Osteoblast (primary cell): ENCODE measurements at places on chromosomes 7 and 10.
A peak's percentile ranks its signal among the peaks of the same experiment; 100 is the strongest.

DNA sequence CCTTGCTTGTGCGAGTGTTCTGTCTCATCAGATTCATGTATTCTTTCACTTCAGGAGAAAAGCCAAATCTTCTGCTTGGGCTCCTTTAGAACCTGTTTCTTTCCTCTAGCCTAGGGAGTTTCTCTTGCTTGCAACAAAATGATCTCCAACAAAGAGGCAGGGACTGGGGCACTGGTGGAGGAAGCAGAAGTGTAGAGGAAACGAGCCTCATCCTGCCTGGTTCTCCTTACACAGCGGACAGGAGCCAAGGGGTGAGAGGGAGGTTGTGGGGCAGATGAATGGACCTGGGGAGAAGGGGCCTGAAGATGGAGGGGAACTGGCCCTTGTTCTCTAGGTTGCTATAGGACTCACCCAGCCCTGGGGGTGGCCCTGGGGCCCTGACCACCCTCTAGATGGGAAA, 141.1 kb downstream of the PKD1L1 start:
- no peak overlapping the region for H3K4me3 ChIP-seq
- no peak overlapping the region for H3K27ac ChIP-seq
- H3K4me1 ChIP-seq: no peaks in the 10 kb centered on the region
- no peak for DNase-seq

GRCh38 chr10:71824333-71824732, 26.7 kb downstream of the PSAP start:
- H3K36me3 ChIP-seq: peaks cover 88% of the 10 kb centered on the region
- H3K27me3 ChIP-seq: no peaks in the 10 kb centered on the region
- no peak overlapping the region for H3K4me3 ChIP-seq
- H3K4me1 ChIP-seq: no peaks in the 10 kb centered on the region
- DNase-seq: no peak

- no peak for DNase-seq
- no peaks in the 10 kb centered on the region for H3K36me3 ChIP-seq
- no peaks in the 10 kb centered on the region for H3K27me3 ChIP-seq
- no peak overlapping the region for H3K4me3 ChIP-seq
- H3K4me1 ChIP-seq: peaks cover 17% of the 10 kb centered on the region
- H3K27ac ChIP-seq: no peak overlapping the region
These were observed 418.5 kb upstream of the MGMT start for GRCh38 chr10:129048513-129048912.

- H3K4me3 ChIP-seq: no peak overlapping the region
- DNase-seq: no peak
- no peaks in the 10 kb centered on the region for H3K36me3 ChIP-seq
- no peaks in the 10 kb centered on the region for H3K27me3 ChIP-seq
- peaks cover 5% of the 10 kb centered on the region for H3K4me1 ChIP-seq
These were observed 183.4 kb upstream of the PLXNA4 start for GRCh38 chr7:132759482-132760243.

- H3K4me3 ChIP-seq: no peak overlapping the region
- H3K27ac ChIP-seq: no peak overlapping the region
- H3K36me3 ChIP-seq: no peaks in the 10 kb centered on the region
- no peak for DNase-seq
- peaks cover 31% of the 10 kb centered on the region for H3K4me1 ChIP-seq
These were observed 56.9 kb upstream of the FAM133B start for GRCh38 chr7:92647011-92647625.

GRCh38 chr10:61900829-61901792, at the start of gene ARID5B:
Gene ARID5B (plus strand): TSS chr10:61901699. CDS start chr10:61901710, 11 bp downstream.
- peak within 1 kb of the TSS; percentile 79 for H3K4me3 ChIP-seq
- DNase-seq: peak; percentile 84
- peak within 1 kb of the TSS; percentile 97 for H3K27ac ChIP-seq
- no peaks in the 10 kb centered on the region for H3K36me3 ChIP-seq

- no peak overlapping the region for H3K27ac ChIP-seq
- DNase-seq: peak; percentile 31
- peaks cover 4% of the 10 kb centered on the region for H3K4me1 ChIP-seq
- H3K27me3 ChIP-seq: no peaks in the 10 kb centered on the region
- H3K4me3 ChIP-seq: no peak overlapping the region
These were observed 68.1 kb downstream of the CNOT4 start for GRCh38 chr7:135441791-135442190.

- H3K27me3 ChIP-seq: no peaks in the 10 kb centered on the region
- peak; percentile 73 for DNase-seq
- no peaks in the 10 kb centered on the region for H3K36me3 ChIP-seq
- H3K4me3 ChIP-seq: no peak overlapping the region
- no peak overlapping the region for H3K27ac ChIP-seq
- no peaks in the 10 kb centered on the region for H3K4me1 ChIP-seq
These were observed 16.8 kb downstream of the RASGEF1A start for GRCh38 chr10:43249962-43250614.

DNA sequence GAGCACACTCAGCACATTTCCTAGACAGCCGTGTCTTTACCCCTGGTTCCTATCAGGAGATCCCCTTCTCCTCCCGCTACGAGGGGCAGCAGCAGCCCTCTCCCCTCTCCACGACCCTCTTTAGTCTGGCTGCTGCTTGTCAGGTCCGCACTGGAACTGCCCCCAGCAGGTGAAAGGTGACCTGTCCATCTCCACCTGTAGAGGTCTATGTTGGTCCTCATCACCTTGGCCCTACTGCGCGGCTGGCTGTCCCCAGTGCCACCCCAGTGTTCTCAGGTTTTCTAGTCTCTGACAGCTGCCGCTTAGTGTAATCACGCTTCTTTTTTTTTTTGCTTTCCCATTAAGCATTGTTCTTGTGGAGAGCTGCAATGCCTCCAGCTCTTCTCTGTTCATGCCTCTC, 545.7 kb downstream of the SDK1 start:
- H3K27ac ChIP-seq: no peak overlapping the region
- H3K4me1 ChIP-seq: no peaks in the 10 kb centered on the region
- no peaks in the 10 kb centered on the region for H3K27me3 ChIP-seq
- DNase-seq: no peak
- H3K36me3 ChIP-seq: no peaks in the 10 kb centered on the region

DNA sequence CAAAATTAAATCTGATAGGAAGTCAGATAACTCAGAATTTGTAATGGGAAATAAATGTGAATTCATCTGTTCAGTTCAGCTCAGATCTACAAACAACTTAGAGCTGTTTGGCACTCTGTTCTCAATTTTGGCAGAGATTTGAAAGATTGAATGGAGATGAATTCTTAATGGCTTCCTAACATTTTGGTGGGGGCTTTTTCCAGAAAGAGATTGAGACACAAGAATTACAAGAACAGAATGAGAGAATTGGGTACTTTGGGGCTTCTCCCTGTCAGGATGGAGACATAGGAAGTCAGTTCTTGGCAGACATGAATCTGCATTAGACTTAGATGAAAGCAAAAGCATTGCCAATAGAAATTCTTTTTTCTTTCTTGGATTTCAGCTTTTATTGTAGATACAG, 39.0 kb upstream of the PTPRZ1 start:
- H3K4me1 ChIP-seq: no peaks in the 10 kb centered on the region
- no peak for DNase-seq
- no peaks in the 10 kb centered on the region for H3K36me3 ChIP-seq
- H3K27ac ChIP-seq: no peak overlapping the region
- H3K4me3 ChIP-seq: no peak overlapping the region

GRCh38 chr10:117972168-117972837, 74.4 kb downstream of the RAB11FIP2 start:
- no peaks in the 10 kb centered on the region for H3K4me1 ChIP-seq
- no peaks in the 10 kb centered on the region for H3K36me3 ChIP-seq

DNA sequence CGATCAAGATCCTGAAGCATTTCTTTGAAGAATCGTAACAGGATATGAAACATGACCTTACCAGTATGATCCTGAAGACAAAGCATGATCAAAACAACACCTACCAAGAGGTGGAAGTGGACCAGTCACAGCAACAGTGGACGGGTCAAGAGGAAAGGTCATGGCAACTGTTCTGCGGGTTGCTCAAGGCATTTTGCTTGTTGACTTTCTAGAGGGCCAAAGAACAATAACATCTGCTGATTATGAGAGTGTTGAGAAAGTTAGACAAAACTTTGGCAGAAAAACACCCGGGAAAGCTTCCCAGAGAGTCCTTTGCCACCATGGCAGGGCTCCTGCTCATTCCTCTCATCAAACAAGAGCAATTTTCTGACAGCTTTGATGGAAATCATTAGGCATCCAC, 65.6 kb upstream of the LRRC18 start:
- peaks cover 14% of the 10 kb centered on the region for H3K27me3 ChIP-seq
- H3K4me1 ChIP-seq: no peaks in the 10 kb centered on the region

DNA sequence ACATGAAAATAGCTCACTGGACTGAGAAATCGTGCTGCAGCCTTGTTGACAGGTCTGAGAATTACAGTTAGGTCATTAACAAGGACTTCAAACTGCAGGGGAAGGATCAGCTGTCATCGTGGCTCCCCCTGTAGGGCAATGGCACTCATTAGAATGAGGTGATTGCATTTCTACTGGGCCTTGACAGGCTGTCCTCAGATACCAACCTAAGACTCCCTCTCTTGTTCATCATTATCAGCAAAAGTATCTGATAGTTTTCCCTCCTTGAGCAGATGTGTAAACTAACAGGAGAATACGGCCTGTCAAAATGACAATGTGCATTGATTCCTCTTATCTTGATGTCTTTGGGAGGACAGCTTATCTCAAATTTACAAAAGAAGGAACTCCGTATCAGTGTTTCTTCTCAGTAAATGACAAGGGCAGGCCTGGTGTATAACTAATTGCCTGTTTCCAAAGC, 648.5 kb upstream of the LRRN3 start:
- DNase-seq: no peak
- H3K4me3 ChIP-seq: no peak overlapping the region
- H3K27me3 ChIP-seq: no peaks in the 10 kb centered on the region
- H3K36me3 ChIP-seq: no peaks in the 10 kb centered on the region
- H3K27ac ChIP-seq: no peak overlapping the region

GRCh38 chr10:14371581-14371980, 40.9 kb upstream of the FRMD4A start:
- DNase-seq: no peak
- no peaks in the 10 kb centered on the region for H3K36me3 ChIP-seq
- H3K4me1 ChIP-seq: no peaks in the 10 kb centered on the region

DNA sequence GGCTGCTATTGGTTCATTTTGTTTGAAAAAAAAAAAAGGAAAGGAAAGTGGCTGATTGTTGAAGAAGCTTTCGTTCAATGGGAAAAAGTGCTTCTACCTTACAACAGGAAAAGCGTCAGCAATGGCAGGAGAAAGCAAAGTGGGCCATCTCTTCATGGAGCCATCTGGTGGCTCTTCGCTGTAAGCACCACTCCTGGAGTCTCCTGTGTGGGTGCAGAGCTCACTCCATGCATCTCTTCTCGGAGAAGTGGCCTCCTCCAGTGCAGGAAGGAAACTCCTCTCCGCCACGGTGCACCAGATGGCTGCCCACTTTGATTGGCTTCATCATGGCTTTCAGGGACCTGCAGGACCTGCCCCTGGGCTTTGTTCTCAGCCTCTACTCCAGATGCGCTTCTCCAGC, 250.9 kb downstream of the PTEN start:
- H3K36me3 ChIP-seq: no peaks in the 10 kb centered on the region
- no peak overlapping the region for H3K4me3 ChIP-seq
- peaks cover 28% of the 10 kb centered on the region for H3K4me1 ChIP-seq
- DNase-seq: no peak
- H3K27ac ChIP-seq: no peak overlapping the region

- H3K27me3 ChIP-seq: no peaks in the 10 kb centered on the region
- DNase-seq: no peak
- H3K4me3 ChIP-seq: no peak overlapping the region
- H3K27ac ChIP-seq: no peak overlapping the region
These were observed 370.8 kb upstream of the LRRTM3 start for GRCh38 chr10:66555061-66555460.

DNA sequence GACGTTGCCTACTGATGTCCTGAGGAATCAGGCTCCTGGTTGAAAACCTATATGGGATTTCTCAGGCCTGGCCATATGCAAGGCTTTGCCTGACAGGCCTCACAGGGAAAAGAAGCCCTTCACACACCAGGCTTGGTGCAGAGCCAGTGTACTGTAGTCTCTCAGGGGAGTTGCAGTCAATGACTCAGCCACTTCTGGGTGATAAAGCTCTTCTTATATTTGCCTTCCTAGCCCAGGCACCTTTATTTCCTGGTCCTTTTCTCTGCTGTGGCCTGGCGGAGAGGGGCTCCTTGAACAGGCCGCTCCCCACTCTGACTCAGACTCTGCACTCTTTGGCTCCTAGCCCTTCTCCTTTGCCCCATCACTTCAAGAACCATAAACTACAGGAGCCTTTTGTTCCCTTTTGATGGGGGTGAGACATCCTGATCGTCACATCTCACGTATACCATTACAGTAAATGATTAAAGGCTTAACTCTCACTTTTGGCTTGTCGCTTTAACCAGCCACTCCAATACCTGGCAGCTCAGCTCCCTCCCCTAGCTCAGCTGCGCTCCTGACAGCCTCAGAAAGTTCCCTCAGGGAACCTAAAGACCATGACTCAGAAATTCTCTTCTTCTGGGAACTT, 33.5 kb downstream of the DPY19L1 start:
- DNase-seq: no peak
- peaks cover 23% of the 10 kb centered on the region for H3K4me1 ChIP-seq
- no peaks in the 10 kb centered on the region for H3K27me3 ChIP-seq

DNA sequence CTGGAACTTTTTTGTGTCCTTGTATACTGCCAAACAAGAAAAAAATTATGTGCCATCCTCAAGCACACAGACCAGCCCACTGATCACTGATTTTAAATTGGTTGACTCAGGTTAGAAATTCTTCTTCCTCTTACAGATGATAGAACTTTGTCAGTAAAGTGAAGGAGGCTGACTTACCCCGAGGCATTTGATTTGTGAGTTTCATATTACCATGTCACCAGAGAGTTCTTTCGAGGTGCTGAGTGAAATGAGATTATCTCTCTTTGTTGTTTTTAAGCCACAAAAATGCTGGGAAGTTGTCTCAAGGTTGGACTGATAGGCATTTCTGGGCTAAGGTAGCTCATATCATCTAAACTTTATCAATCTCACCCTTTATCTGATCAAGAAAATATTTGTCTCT, 78.8 kb upstream of the FAM180A start:
- no peak overlapping the region for H3K27ac ChIP-seq
- DNase-seq: no peak
- no peaks in the 10 kb centered on the region for H3K36me3 ChIP-seq
- no peak overlapping the region for H3K4me3 ChIP-seq

DNA sequence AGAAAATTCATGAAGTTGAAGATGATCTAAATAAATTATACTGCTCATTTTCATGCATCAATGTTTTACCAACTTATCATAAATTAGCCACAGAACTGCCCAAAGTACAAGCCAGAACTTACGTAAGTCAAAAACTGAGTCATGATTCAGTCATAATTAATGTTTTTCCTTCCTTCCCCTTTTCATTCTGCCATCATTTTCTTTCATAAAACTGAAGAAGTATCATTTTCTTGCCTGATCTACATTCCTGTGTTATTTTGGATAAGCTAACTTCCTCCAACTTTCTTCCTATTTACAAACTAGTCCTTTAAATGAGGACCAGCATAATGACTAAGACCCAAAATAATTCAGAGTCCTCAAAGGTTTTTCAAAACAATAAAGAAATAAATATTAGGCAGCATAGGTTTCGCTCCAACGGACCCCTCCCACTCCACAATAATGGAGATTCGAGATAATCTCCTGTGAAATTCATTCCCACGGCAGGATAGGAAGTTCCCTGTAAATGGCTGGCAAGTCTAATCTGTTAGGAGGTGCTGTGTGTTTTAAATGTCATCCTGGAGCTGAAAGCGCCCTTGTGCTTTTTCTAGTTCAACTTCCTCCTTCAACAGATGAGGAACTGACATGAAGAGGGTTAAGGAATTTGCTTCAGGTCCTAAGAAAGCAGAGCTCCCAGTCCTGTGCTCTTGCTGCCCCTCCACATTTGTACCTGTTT, 218.9 kb downstream of the DOCK4 start:
- H3K27me3 ChIP-seq: no peaks in the 10 kb centered on the region
- H3K27ac ChIP-seq: peak overlapping the region; percentile 51
- DNase-seq: peak; percentile 72
- H3K4me3 ChIP-seq: no peak overlapping the region
- H3K36me3 ChIP-seq: peaks cover 2% of the 10 kb centered on the region

- no peaks in the 10 kb centered on the region for H3K36me3 ChIP-seq
- H3K27me3 ChIP-seq: peaks cover 12% of the 10 kb centered on the region
- no peak overlapping the region for H3K27ac ChIP-seq
These were observed 95.4 kb downstream of the CCDC3 start for GRCh38 chr10:12906051-12906541.
